Neural progenitor cell (in vitro differentiated cells): ENCODE measurements at places on chromosomes 2 and 18.
A peak's percentile ranks its signal among the peaks of the same experiment; 100 is the strongest.

- H3K27ac ChIP-seq = no peak overlapping the region
- DNase-seq = no peak
- no peak overlapping the region for H3K4me3 ChIP-seq
- no peaks in the 10 kb centered on the region for H3K27me3 ChIP-seq
- H3K4me1 ChIP-seq = no peaks in the 10 kb centered on the region
Measured at GRCh38 chr2:86036669-86037138, 69.0 kb downstream of the POLR1A start.

GRCh38 chr2:27369471-27370025 lies 590 bp downstream of the EIF2B4 start:
- no peaks in the 10 kb centered on the region for H3K27me3 ChIP-seq
- H3K27ac ChIP-seq = no peak overlapping the region
- H3K4me3 ChIP-seq = peak overlapping the region; percentile 84
- no peak for DNase-seq
- peaks cover 4% of the 10 kb centered on the region for H3K36me3 ChIP-seq
- peaks cover 11% of the 10 kb centered on the region for H3K4me1 ChIP-seq

- no peak overlapping the region for H3K4me3 ChIP-seq
- no peak overlapping the region for H3K27ac ChIP-seq
- no peak for DNase-seq
- no peaks in the 10 kb centered on the region for H3K36me3 ChIP-seq
Measured at GRCh38 chr2:237326266-237327171, 87.4 kb downstream of the COL6A3 start.

DNA sequence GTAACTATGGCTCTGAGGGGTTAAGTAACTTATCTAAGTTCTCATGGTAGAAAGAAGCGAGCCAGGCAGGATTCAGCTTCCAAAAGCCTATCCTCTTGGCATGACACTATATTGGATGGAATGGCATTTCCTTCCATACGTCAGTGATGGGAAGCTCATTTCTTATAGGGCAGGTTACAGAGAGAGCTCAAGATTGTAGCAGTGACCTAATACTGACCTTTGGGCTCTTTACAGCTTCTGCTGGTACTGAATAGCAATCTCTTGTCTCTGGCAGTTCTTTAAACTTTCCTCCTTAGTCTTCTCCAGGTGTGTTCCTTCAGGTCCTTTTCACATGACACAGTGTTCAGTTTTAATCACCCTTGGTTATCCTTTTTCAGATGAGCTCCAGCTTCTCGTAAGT lies 133.0 kb downstream of the HRH4 start:
- no peaks in the 10 kb centered on the region for H3K27me3 ChIP-seq
- H3K36me3 ChIP-seq = no peaks in the 10 kb centered on the region
- H3K4me1 ChIP-seq = peaks cover 16% of the 10 kb centered on the region
- no peak for DNase-seq
